ENCODE measurements at places on chromosomes 6 and 20.

GRCh38 chr6:34412643-34413214, 13.1 kb downstream of the RPS10 start:
- no peak for DNase-seq

DNA sequence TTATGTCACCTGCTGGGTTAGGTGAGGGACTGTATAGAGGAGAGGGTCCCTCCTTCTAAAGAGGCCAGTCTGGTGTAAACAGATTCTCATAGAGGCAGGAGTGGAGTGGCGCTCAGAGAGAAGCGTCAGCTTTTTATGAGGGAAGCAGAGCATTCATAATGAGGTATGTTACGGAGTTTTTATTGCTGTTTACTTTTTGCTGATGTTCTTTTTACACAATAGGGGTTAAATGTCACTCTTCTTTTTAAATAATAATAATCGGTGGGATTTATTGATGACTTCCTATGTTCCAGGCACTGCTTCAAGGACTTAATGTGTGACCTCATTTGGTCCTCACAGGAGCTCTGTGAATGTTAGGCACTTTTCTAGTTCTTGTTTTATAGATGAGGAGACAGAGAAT, 79.9 kb downstream of the L3MBTL3 start:
- no peak for DNase-seq

DNA sequence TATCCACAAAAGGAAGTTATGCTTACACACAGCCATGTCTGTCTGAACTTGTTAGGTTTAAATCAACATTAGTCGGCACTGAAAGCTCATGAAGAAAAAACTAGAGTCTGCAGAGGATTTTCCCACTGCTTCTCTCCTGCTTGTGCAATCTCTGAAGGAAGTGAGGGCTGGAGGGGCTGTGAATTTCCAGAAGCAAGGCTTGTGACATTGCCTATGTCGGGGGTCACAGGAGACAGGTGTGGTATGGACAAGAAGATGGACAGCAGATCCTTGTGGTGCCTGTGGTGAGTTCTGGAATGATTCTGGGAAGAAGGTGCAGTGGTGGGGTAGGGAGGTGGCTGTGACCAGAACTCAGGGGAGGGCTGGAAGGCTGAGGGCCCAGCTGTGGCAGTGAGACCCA, 84.3 kb upstream of the TRAF3IP2 start:
- DNase-seq, result no peak

DNA sequence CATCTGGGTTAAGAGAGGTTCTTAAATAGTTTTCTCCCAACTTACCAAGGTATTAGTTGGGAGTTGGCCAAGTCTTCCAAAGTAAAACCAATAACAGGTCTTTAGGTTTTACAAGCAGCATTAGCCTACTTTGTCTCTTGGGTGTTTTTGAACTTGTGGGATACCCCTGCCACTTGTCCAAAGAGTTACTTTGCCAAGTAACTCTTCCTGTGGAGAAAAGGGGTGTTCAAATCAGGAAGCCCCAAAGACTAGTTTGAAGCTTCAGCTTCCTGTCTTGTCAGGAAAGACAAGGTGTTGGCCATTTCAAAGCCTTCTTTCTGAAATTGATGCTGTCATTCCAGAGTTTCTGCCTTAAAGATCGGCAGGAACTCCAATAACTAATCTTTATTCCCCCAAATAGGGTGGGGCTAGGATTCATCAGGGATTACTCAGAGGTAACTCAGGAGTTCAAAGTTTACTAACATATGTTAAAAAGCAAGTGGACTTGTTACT, 822 bp downstream of the RAB22A start:
- DNase-seq, result no peak

DNA sequence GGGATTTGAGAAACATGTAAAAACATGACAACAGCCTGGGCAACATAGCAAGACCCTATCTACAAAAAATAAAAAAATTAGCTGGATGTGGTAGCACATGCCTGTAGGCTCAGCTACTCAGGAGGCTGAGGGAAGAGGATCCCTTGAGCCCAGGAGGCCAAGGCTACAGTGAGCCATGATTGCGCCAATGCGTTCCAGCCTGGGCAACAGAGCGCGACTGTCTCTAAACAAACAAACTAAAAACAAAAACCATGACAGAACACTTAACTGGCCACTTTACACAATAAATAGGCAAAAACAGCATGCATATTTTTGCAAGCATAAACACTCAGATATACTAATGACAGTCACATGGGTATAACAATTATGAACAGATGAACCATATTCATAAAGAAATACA, 60.0 kb downstream of the SYTL3 start:
- DNase-seq, result no peak

GRCh38 chr20:47680804-47681529, 104.3 kb downstream of the SULF2 start:
- DNase-seq, result no peak

- DNase-seq, result no peak
Measured at GRCh38 chr6:167933290-167933689, 64.2 kb upstream of the KIF25 start.

GRCh38 chr6:149428606-149429005, 28.5 kb downstream of the SUMO4 start:
- no peak for DNase-seq

DNA sequence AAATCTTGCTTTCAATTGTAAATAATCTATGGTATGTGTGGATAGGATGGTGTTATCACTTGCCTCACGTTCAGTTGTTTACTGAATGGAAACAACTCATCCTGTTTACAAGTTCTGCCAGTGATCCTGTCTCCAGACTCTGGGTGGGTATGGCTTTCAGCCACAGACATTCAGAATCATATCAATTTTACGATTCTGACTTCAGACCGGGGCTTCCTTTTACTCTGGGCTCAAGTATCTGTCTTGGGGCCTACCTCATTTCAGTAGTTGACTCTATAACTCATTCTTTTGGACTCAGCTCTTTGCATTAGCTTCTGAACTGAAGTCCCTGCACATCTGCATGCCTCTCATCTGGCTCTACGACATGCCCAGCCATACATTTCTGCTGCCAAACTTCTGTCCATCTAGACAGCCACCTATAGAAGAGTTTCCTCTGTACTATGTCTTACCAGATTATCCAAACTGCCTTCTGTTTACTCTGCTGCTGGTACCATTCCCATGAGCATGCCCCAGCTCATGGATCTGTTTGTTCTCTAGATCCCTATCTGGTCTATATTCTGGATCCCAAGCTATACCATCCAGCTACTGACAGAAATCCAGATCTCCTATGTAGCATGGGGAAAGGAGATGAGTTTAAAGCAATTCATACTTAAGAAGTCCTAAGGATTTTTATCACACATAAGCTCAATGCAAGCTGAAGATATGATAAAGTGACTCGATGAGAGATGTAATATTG, 34.3 kb downstream of the FYN start:
- DNase-seq, result no peak

- DNase-seq, result no peak
Measured at GRCh38 chr20:45091366-45091765, 9.6 kb downstream of the KCNS1 start.

GRCh38 chr6:17103715-17104114, 1.9 kb downstream of the STMND1 start:
- DNase-seq, result no peak

- DNase-seq, result no peak
Measured at GRCh38 chr6:41209547-41210320, 8.8 kb upstream of the TREML2 start.

DNA sequence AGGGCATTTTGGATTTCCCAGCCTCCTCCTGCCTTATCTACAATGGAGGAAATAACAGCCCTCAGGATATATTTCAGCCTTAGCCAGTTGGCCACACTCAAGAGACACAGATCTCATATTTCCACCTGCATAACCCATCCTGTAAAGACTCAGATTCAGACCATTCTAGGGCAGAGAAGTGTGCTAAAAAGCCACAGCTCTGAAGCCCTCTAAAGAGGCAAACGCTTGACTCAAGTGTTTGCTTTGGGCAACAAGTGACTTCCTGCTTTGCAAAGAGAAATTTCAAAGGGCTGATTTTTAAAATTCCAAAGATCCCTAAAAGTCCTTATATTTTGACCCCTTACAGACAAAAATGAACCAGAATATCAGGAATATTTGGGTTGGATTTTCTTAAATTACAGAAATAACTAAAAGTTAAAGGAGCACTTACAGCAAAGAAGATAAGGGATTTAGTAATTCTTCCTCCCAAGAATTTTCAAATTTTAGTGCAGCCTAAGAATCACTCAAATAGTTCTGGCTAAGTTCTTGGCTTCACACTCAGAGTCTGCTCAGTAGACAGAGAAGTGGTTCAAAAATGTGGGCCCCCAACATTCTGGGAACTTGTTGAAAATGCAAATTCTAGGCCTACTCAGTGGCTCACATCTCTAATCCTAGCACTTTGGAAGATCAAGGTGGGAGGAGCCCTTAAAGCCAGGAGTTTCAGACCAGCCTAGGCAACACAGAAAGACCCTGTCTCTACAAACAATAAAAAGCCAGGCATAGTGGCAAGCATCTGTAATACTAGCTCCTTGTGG, 18.9 kb upstream of the ADGRF5 start:
- no peak for DNase-seq

GRCh38 chr20:1263853-1264252, 2.2 kb upstream of the SNPH start:
- DNase-seq, result no peak

DNA sequence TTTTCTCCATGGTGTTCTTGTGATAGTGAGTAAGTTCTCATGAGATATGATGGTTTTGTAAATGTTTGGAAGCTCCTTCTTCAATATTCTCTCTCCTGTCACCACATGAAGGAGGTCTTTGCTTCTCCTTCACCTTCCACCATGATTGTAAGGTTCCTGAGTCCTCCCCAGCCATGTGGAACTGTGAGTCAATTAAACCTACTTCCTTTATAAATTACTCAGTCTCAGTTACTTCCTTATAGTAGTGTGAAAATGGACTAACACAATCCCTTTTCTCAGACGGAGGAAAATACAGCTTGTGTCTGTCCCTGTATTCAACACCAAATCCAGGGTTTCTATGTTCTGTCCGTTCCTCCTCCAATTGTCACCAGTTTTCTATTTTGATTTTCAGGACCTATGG, 181.0 kb downstream of the ALDH8A1 start:
- DNase-seq, result no peak

- DNase-seq, result no peak
Measured at GRCh38 chr6:148497717-148498116, 155.1 kb downstream of the SASH1 start.

GRCh38 chr6:66926060-66926459, 1219.0 kb upstream of the EYS start:
- no peak for DNase-seq

GRCh38 chr20:25672659-25673235, 23.9 kb downstream of the ZNF337 start:
- no peak for DNase-seq

- DNase-seq, result no peak
Measured at GRCh38 chr20:23257106-23257761, 93.4 kb upstream of the NXT1 start.

- DNase-seq, result no peak
Measured at GRCh38 chr6:138497286-138497685, 2.0 kb downstream of the NHSL1 start.

DNA sequence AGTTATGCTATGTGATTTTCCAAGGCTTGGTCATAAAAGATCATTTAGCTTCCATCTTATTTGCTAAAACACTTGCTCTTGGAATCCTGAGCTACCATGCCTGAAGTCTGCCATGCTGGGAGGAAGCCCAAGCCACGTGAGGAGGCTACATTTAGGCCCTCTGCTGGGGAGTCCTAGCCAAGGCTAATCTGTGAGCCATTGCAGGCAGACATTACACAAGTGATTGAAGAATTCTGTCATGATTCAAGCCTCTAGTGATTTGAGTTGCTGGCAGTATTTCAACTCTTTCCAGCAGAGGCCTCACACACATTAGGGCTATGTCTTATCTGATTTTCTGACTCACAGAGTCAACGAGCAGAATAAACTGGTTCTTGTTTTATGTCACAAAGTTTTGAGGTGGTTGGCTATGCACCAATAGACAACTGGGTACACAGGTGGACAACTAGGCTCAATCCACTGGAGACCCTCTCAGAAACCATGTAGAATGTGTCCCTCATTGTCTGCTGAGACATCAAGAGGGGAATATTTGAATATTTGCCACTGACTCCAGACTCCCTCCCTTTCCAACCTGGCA, 227.2 kb upstream of the SULF2 start:
- DNase-seq, result no peak

- no peak for DNase-seq
Measured at GRCh38 chr6:152846825-152847224, 96.2 kb downstream of the VIP start.

GRCh38 chr6:6905961-6906518, 201.7 kb upstream of the RREB1 start:
- DNase-seq, result no peak

DNA sequence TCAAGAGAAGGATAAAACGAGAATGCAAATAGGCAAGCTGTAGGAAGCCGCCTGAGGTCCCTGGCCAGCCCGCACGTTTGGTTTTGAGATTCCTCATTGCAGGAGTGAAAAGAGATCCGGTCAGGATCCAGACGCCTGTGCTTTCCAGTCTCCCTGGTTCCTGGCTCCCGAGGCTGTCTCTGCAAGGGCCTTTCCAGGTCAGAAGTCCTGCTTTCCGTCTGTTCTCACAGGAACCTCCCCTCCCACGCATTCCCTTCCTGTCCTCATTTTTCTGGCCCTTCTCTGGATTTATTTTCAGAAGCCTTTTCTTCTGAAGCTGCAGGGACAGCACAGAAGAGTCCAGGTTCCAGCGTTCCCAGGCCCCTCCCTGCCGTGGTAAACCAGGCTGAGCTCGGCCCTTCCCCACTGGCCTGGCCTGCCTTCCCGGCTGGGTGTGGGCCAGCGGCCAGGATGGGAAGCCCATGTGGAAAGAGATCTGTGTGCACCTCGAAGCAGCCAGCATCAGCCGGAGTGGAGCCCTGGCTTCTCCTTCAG, 54.0 kb downstream of the TMEM242 start:
- DNase-seq, result no peak

GRCh38 chr6:116363759-116364158, 7.0 kb upstream of the DSE start:
- no peak for DNase-seq

DNA sequence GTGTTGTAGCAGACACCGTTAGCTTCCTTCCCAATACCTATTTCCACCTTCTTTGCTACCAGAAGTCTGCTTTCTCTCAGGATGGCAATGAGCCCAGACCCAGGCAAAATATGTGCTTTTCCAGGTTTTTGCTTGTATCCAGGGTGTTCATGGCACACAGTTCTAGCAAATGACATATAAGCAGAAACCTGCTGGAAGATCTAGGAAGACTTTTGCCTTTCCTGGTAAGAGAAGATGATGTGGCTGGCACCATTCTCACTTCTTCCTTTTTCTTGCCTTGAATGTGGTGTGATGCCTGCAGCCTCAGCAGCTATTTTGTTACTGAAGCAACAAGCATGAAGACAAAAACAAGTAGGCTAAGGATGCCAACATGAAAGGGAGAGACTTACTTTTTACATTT, 19.2 kb upstream of the TBC1D22B start:
- DNase-seq, result no peak

DNA sequence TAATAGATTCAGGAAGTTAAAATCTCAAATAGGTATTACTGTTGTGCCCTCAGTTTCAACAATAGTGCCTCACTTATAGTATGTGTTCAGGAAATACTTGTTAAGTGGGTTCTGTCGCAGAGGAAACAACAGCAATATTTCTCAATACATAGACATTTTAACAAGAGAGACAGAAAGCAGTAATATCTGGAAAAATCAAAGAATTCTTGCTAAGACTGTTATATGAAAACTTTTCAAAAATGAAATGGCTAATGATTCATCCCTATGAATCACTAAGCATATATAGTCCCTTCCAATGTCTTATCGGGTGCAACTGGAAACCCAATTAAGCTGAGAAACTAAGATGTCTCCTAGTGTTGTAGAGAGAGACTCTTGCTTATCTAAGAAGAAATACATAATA, 668.9 kb downstream of the TFAP2A start:
- no peak for DNase-seq

All from activated CD4-positive, CD25-positive, alpha-beta regulatory T cell treated with anti-CD3 and anti-CD28 coated beads, Interleukin-2, amount 50 U/mL, for 72 hours (primary cell).